ENCODE measurements at places on chromosomes 5 and 9.

DNA sequence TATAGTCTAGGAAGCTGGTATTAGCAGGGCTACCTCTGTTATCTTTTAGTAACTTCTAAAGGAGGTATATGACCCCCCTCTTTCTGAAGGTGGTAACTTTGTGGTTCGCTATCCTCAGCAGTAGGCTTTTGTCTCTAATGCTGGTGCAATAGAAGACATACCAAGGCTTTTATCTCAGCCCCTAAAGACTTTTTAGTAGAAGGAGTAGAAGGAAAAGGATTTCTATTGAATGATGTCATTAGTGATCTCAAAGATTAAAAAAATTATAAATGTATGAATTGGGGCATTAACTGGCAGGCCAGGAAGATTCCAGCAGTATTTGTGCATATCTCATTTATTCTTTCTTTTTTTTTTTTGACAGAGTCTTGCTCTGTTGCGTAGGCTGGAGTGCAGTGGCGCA is 78.2 kb downstream of the RAI14 start:
- DNase-seq, result no peak

DNA sequence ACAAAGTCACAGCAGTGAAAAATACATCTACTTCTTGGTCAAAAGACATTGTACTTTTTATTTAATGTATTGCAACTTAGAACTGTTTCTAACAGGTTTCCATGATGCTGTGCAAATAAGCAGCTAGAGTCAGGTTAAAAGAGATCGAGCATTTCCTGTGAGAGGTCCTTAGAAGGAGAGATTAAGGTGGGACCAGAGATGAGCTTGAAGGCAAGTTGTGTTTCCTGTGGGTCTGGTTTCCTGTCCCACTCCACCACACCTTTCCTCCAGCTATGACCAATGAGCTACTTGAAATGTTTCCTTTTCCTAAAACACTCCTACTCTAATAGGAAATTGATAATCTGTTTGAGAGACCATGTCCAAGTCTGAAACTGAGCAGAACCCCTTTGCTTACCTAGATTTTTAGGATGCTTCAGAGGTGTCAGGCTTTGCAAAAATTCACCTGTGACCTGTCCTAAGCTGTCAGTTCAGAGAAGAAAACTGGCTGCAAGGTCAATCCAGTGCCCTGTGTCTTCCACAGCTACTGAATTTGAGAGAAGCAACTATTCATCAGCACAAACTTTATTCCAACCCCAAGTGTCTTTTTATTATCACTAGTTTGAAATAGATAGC is 13.1 kb upstream of the RLN1 start:
- DNase-seq, result peak; percentile 38

GRCh38 chr9:106886111-106887046 is 23.4 kb downstream of the ZNF462 start:
- no peak for DNase-seq

GRCh38 chr5:103467831-103468230 is 94.8 kb downstream of the NUDT12 start:
- no peak for DNase-seq

- peak; percentile 66 for DNase-seq
These were observed 36.1 kb upstream of the OSMR start for GRCh38 chr5:38809388-38810359.

DNA sequence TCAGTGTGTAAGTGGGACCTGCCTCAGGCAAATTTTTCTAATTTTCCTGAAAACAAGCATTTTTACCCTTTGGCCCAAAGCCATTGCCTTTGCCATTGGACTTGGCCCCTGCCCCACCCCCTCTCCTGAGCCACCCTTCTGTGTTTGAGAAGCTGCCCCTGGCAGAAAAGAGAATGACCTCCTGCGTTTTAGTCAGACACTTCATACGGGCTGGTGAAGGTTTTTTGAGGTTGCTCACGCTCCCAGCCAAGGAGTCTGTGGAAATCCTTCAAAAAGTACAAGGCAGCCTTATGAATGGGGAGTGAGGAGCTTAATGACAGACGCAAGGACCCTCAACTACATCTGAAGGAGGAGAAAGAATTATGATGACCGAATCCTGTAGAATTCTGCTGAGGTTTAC is 308.9 kb downstream of the SLIT3 start:
- no peak for DNase-seq

DNA sequence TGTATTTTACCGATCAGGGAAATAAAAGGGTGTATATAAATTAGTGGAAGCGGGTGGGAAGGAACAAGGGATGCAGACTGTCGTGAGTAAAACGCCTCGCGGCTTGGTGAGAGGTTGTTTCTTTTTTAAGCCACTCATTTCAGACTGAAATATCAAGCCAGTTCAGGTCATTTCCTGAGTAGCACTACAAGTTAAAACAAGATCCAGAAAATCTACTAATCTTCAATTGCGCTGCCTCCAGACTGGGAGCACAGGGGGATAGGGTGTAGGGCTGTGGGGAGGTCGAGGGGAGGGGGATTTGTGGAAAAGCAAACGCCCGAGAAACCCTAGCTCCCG is 140.8 kb downstream of the TSSK1B start:
- DNase-seq, result peak; percentile 37

- DNase-seq, result no peak
These were observed 103.6 kb downstream of the PIK3R1 start for GRCh38 chr5:68318955-68319705.

DNA sequence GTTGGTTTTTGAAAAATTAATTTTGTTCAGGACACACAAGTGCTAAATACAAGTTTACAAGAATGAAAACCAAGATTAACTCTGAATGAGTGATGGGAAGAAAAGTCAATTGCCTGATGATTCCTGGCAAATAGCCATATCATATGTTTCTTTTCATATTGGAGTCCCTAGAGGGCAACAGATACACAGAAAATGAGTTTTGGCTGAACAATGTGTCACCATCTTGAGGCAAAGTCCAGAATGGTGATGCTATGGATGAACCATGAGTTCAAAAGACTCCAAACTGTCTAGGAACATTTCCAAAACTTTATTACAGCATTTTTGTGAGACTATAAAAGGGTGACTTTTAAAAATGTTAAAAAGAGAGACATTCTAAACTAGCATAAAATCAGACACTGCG is 382.9 kb downstream of the TMEM161B start:
- no peak for DNase-seq

GRCh38 chr5:90866915-90867731 is 308.5 kb downstream of the ADGRV1 start:
- no peak for DNase-seq

DNA sequence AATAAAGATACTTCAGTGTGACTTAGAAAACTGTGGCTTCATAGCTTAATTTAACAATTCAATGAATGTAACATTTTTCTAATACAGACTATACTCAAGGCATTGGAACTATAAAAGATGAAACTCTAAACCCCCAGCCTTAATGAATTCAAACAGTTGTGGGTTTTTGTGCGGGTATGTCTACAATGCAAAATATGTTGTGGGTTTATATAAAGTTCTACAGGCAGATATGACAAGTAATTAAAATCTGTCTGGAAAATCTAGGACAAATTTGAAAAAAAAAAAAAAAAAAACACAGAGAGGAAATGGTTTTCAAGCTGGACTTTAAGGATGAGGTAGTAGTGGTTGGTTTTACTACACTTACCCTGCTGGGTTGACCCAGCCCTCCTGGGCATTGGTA is 467.5 kb upstream of the TLE4 start:
- no peak for DNase-seq

- no peak for DNase-seq
These were observed 559.7 kb downstream of the TLR4 start for GRCh38 chr9:118263949-118264348.

DNA sequence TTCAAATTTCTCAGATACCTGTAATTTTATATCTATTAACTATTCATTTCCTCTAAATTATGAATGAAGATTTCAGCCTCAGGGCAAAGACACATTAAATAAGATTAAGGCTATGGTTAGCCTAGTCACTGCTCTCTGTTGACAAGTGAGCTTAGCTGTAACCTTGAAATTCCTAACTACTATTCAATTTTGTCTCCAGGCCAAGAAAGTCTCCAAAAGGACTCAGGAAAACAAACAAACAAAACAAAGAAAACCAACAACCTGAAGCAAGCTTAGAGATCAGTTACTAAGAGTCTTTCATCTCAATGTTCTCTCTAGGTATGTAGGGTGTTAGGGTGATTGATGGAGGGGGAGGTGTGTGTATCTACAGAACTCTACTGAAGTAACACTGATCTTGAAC is 9.6 kb upstream of the CTNNAL1 start:
- no peak for DNase-seq

GRCh38 chr9:34732886-34733285 is 22.9 kb upstream of the CCL21 start:
- no peak for DNase-seq

DNA sequence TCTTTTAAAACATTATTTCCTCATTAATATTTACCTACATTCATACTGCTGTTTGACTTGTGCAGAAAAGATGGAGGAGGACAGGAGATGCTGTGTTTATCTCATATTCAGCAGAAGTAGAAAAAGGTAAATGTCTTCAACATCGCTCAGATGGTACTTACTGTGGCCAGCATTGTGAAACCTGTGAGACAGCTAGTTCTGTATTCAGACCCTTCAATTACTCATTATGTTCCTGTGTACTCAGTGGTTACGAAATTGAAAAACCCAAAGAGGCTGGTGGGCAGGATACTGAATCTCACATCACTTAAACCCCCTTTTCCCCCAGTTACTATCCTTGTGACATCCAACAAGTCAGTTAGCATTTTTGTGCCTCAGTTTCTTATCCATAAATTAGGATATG is 216.0 kb downstream of the KDM4C start:
- DNase-seq, result peak; percentile 25

DNA sequence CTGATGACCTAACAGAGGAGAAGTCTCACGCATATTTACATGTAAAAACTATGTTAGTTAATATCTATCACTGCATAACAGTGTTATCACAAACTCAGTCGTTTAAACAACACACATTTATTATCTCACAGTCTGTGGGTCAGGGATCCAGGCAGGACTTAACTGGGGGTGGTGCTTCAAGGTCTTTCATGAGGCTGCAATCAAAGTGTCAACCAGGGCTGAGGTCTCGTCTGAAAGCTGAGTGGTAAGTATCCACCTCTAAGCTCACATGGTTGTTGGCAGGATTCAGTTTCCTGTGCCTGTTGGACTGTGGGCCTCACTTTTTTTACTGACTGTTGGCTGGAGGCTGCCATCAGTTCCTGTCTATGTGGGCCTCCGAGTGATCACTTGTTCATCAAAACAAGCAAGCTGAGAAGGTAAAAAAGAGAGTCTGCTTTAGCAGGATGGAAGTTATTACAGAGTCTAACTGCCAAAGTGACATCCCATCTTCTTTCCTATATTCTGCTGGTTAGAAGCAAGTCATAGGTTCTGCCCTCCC is 188.6 kb downstream of the CARTPT start:
- no peak for DNase-seq
